ENCODE measurements at places on chromosomes 7 and 10.

DNA sequence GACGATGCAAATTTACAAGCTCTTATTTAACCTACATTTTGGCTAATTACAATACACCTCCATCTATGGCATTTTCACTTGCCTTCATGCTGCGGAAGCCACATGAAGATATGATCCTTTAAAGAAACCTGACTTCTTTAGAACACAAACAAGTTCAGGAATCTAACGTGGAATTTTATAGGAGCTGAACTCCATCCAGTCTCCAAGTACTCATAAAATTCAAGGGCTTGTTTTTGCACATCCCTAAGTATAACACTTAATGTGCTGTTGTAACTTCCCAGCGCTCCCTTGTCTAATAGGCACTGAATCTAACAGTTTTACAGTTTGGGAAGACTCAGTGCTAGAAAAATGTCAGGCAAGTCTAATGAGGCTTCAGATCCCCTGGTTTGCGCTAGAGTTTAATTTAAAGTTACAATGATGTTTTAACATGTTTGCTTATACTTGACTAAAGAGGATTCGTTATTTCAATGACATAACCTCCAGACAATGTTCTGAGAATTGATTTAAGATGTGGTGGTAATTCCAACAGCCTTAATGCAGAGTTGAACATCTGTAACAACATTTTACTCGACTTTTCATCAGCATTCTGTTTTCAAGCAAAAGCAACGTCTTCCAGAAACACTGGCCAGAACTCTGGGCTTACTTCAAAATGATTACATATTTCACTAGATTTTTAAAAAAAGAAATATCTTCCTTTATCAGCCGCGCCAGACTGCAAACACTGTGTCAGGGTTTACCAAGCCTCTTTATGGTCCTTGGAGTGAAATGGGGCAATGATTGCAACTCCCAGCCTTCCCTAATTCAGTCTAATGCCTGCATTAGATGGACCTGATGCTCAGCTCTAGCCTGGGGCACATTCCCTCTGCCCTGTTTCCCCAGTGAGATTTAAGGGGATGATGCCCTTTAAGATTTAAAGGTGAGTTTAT, 664.3 kb downstream of the KCNMA1 start:
- ATAC-seq = no peak

GRCh38 chr7:139046143-139046542, 10.3 kb upstream of the ZC3HAV1L start:
- no peak for ATAC-seq

DNA sequence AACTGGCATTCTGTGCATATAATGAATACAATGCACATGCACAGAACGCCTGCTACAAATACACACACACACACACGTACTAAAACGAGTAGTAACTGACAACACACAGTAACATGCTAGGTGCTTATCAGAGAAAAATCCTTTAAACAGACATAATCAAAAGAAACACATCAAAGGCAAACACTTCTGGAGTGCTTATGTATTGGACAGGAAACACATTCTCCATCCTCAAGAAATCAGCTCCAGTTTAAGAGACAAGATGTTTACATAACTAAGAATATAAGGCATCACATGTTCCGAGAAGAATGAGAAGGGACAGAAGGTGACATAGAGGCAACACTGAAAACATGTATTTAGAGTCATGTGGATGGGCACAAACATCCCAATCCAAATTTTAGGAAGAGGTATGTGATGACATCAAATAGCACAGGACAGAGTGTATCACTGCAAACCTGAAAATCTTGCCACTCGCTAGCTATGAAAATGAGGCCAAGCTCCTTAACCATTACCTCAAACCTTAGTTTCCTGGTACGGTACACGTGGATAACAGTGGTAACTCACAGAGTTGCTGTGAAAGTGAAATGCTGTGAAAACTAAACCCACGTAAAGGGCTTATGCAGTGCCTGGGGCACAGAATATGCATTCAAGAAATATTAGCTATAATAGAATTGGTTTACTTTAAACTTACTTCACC, 619.6 kb downstream of the PARD3 start:
- no peak for ATAC-seq

DNA sequence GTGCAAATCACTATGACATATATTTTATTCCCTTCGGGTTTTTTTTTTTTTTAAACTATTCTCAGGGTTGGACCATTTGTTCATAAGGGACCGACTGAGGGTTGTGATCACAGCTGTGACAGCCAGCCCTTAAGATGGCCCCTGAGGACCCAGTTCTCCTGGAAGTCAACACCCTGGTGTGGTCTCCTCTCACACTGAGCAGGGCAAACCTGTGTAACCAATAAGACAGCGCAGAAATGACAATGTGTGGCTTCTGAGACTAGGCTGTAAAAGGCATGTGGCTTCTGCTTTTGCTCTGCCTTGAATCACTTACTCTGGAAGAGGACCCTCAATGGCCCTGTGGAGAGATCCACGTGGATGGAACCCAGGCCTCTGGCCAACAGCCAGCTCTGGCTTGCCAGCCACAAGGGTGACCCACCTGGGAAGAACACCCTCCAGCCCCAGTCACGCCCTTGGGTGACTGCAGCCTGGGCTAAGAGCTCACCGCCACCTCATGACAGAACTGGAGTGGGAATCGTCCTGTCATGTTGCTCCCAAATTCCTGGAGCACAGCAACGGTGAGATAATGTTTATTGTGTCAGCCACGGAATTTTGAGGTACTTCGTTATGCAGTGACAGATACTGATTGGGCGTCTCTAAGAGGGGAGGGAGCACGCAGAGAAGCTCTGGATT, 127.1 kb downstream of the CLEC2L start:
- ATAC-seq = no peak

DNA sequence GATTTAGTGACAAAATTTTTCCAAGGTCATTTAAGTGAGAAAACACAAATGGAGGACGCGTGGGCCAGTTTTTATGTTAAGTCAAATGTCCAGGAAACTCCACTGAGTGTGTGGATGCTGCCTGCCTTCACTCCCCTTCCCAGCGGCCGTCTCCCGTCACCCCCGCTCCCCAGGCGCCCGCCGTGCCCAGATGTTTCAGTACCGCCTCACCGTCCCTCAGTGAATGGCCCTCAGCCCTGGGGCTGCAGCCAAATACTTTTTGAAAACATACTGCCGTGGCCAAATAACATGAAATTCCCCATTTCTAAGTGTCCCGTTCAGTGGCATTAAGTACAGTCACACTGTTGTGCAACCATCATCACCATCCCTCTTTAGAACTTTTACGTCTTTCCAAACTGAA, 131.9 kb downstream of the INSYN2A start:
- ATAC-seq = no peak

DNA sequence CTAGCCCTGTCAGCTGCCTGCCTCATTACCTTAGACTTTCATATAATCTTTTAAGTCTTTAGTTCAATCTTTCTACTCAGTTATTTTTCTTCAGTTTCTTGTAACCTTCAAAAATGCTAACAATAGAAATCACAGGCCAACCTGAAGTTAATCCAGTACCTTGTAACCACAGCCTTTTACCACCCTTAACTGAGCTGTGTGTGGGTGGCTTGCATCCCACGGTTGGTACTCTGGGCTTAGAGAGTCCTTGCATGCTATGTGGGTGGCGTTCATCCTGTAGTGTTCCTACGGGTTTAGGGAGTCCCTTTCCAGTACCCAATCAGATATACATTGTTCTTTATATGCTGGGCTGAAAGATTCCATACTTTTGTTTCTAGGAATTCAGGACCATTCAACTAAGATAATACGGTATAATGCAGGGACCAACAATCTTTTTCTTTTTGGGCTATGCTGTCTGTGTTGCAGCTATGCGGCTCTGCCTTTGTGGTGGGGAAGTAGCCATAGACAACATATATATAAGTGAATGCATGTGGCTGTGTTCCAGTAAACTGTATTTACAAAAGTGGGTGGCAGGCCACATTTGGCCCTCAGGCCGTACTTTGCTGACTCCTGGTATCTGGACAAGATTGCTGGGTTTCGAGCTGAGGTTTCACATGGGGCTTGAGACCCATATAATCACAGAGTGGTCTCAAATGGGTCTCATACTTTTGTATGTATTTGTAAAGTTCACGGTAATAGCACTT, 280.8 kb upstream of the LRGUK start:
- no peak for ATAC-seq

DNA sequence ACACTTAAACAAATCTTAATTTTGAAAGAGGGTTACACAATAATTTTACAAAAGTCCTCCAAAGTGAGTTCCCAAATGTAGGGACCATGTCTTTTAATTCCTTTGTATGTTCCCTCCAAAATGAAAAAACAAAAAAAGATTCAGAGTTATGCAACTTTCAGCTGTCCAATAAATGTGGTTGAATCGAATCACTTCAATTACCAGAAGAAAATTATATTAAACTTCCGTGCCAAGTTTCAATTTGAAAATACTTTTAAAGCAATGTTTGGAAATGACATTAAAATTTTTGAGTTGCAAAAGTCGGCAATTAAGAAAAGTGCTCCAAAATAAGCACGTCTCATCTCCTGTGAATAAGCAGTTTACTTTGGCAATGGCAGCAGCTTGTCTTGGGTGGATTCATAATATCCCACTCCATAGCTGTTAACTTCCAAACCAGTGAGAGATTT, 60.3 kb upstream of the C1GALT1 start:
- no peak for ATAC-seq

DNA sequence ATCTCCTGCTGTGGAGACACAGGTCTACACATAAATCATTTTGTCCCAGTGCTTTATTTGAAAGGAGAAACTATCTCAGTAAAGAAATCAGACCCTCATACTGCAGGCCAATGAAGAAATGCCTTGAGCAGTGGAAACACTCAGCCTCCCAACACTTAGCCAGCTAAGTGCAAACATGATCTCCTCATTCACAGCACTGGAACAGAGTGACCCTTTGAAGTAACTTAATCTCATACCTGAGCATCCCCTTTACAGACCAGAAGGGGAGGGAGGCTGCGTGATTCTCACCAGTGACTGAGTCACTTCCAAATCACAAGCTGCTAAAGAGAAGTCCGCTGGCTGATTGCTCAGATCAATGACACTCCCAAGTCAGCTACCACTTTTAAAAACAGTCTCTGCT, 4.5 kb downstream of the CHST15 start:
- ATAC-seq = no peak

- ATAC-seq = peak; percentile 66
Measured at GRCh38 chr10:103276896-103277712, at the start of gene INA. TSS of gene INA (plus strand) at chr10:103277138. CDS start at chr10:103277212, 74 bp downstream.

- peak; percentile 84 for ATAC-seq
Measured at GRCh38 chr10:78950656-78951587, 117.8 kb upstream of the ZMIZ1 start.

DNA sequence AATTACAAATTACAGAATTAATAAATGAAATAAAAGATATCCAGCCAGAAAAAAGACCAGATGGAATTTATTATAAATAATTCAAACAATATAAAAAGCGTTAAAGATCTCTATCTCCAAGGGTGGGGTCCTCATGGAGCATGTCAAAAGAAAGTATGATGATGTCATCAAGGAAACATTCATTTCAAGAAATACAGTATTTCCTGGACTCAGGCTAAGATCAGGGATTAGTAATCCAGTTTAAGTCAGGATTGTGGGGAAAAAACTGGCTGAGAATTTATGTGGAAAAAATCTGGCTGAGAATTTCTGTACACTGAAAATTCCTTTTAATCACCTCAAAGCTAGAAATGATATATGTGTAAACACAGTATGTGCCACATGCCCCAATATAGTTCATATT, 1075.3 kb downstream of the XPNPEP1 start:
- ATAC-seq = no peak

- ATAC-seq = peak; percentile 76
Measured at GRCh38 chr10:77173615-77174461, 463.8 kb downstream of the KCNMA1 start.
